Thoracic aorta (tissue), 2 donors: ENCODE measurements at places on chromosomes 2 and 18. TPM values are rescaled to one million over a fixed set of nuclear protein-coding genes. Genes with fewer than 3 reads are reported as not detected.

GRCh38 chr2:233380132-233380895 is 26.0 kb downstream of the DGKD start:
- no peak for DNase-seq

- DNase-seq: no peak
Measured at GRCh38 chr2:173568054-173568453, 213.4 kb downstream of the CDCA7 start.

GRCh38 chr2:50863856-50864255 is 168.1 kb downstream of the NRXN1 start:
- DNase-seq: no peak

DNA sequence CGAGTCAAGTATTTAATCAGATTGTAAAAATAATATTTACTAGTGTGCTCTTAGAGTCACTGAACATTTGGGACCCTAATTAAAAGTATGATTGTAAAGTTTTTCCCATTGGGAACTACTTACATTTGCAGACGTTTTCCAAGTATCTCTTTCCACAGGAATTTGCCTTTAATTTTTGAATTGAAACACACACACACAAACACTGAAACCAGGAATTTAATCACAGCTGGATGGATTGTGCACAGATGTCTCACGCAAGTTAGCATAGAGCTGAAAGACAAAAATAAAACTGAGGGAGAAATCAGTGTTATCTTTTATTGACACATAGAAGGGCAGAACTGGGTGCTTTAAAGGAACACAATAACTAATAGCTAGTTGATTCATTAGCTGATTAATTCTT is 230.7 kb downstream of the RND3 start:
- no peak for DNase-seq

The NAGK gene
- 46.6 TPM for total RNA-seq

DNA sequence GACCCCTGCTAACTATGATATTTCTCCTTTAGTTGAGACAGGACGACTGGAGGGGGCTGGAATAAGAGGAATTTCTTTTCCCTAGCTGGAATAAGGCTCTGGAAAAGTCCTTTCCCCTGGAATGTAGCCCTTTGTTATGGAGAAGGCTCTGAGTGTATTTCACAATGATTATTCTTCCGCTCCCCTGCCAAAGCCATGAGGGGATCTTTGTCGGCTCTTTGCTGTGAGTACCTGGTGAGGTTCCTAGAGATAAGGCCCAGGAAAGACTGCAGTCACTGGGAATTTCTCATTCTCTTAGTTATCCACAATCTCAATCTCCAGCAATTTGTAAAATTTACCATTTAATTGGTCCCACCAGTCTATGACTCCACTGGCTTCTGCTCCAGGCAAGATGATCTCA is 340.2 kb upstream of the HNRNPA3 start:
- no peak for DNase-seq

- DNase-seq: no peak
Measured at GRCh38 chr18:70194227-70194890, 11.1 kb downstream of the RTTN start.

DNA sequence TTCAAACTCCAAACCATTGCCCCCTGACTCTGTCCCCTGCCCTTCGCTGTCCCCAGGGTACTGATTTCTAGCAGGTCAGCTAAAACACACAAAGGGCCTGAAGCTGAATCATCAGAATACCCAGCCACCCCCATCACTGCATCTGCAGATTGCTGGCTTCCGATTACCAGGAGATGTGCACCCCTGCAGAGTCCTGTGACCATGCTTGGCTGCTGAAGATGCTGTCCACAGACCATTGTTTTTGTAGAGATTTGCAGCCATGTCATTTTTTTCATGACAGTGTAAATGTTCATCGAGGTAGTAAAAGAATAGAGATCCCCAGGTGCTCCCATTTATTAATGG is 463.3 kb downstream of the STK39 start:
- no peak for DNase-seq

- DNase-seq: no peak
Measured at GRCh38 chr2:9800975-9801726, 42.1 kb upstream of the TAF1B start.

DNA sequence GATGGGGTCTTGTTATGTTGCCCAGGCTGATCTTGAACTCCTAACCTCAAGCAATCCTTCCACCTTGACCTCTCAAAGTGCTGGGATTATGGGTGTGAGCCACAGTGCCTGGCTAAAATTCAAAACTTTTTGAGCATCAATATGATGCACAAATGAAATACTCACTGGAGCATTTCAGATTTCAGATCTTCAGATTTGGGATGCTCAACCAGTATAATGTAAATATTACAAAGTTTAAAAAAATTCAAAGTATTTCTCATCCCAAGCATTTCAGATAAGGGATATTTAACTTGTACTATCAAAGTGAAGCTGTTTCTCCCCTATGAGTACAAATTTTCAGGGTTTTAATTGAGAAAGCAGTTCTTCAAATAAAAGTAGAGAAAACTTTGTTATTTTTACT is 164.1 kb upstream of the CCDC68 start:
- DNase-seq: no peak
